ENCODE measurements at places on chromosomes 4 and X.

DNA sequence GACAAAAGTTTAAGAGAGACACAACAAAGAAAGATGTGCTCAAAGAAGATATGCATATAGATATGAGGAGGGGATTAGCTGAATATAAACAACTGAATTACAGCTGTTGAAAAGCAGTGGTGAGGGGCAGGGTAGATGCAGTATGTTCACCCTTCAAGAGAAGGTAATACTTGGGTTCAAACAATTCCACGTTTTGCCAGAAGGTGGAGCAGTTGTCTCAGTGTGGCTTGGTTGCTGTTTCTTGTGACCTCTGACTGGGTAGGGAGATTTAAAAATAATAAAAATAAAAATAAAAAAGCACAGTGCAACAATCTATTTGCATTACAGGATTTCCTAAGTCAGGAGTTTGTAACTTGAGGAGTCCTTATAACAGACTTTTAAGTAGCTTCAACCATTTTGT, 23.3 kb downstream of the PHOX2B start:
- no peak for DNase-seq

GRCh38 chrX:13688384-13688957, 457 bp upstream of the RAB9A start:
- no peak for DNase-seq

DNA sequence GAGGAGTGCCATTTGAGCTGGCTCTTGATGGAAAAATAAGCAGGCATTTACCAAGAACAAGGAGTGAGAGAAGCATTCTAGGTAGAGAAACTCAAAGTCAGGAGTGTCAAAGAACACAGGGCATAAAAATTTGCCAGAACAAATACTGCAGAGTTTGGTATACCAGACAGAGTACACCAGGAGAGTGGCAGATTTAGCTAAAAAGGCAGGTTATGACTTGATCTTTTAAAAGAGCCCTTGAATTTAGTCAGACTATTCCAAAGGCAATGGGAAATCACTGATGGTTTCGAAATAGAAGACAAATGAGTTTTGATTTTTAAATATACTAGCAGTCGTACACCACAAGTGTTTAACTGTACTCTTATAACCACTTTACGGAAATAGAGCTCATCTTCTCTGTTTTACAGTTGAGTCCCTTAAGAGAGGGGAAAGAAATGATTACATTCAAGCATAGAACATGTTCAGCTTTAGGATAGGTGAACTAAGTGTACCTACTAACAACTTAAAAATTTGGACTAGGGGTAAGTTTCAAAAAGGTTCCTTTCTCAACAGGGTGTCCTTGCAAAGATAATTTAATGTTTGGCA, 10.2 kb downstream of the UBE2D3 start:
- DNase-seq, result no peak

DNA sequence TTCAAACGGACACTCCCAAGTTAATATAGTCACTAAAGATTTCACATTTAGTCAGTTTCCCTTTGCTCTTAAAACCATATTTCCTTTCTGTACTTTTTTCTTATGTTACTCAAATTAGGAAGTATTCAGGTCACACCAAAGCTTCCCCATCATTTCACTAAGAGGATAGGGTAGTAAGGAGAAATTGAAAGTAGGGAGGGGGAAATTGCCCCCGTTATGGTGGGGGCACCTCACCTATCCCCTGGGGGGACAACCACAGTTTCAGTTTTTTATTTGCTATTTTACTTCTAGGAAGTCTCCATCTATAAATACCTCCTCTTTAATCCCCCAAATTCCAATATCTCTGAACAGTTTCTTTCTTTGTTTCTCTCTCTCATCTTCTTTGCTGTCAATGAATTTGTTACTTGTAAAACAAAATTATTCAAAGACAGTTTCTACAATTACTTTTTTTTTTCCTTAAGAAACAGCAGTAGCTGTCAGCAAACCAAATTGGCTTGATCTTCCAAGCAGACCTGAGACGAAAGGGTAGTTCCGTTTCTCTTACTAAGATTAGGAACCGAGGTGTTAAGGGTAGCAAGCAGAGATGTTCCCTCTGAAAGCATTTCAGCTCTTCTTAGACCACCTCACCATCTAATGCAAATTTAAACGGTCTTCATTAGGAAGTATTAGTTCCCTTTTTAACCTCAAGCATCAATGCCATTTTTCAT, 160.2 kb upstream of the KLF3 start:
- DNase-seq, result no peak

- no peak for DNase-seq
Observed at GRCh38 chr4:91116861-91117260, 989.7 kb downstream of the CCSER1 start.

DNA sequence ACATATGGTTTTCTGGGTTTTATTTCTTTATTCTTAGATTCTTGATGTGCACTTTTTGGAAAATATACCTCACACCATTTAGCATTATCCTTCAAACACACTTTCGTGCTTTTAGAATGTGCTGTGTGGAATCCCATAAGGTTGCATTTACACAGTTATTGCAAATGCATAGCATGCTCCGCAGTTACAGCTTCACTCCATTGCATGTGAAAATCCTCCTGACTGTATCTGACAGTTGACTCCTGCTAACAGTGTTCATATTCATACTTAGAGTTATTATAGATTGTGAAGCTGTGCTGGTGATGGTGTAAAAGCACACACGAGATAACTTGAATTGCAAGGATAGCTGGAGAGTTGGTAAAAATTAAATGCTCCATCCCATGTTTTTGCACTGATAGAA, 811.5 kb upstream of the TENM3 start:
- no peak for DNase-seq

DNA sequence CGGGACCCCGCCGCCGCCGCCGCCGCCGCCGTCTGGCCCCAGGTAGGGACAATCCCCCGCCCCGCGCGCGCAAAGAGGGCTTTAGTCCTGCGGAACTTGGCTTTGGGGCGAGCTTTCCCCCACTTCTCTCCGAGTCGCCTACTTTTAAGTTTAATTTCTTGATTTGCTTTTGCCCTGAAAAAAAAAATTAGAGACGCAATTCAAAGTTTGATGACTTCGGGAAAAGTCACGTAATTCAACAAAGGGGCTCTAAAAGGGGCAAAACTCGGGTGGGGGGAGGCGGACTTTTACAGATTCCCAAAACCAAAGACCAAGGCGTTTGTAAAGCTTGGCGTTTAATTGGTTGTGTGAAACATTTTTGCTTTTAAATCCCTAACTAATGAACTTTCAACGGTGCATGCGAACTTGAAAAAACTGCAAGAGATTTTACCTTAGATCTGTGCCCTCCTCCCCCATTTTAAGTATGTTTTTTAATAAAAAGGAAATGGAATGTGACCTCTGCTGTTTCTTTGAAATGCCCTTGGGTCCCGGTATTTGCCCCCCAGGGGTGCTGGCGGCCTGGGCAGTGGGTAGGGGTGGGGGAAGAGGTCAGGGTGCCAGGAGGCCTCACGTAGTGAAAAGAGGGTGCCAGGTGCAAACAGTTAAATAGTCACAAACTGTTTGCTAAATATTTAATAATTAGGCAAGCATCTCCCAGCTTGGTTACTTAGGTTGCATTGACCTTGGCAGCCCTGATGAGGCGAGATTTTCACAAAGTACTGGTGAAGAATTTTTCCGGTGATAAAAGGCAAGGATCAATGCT, 209.7 kb downstream of the NWD2 start:
- peak; percentile 8 for DNase-seq
